ENCODE measurements at places on chromosomes 7 and 10.

GRCh38 chr10:129459762-129460539 is 7.1 kb upstream of the MGMT start:
- DNase-seq: no peak

- DNase-seq: no peak
Observed at GRCh38 chr10:72832701-72833100, 60.8 kb upstream of the OIT3 start.

- no peak for DNase-seq
Observed at GRCh38 chr7:102119925-102120324, 166.7 kb upstream of the SH2B2 start.

GRCh38 chr10:69468751-69469089 is 17.5 kb downstream of the TSPAN15 start:
- no peak for DNase-seq

GRCh38 chr10:124239134-124239533 is 145.7 kb upstream of the CHST15 start:
- DNase-seq: no peak

GRCh38 chr10:77699080-77699645 is 61.6 kb upstream of the KCNMA1 start:
- DNase-seq: no peak

GRCh38 chr10:4361581-4361980 is 464.4 kb upstream of the AKR1E2 start:
- DNase-seq: no peak

- DNase-seq: no peak
Observed at GRCh38 chr10:84296091-84296981, 32.1 kb upstream of the CCSER2 start.

DNA sequence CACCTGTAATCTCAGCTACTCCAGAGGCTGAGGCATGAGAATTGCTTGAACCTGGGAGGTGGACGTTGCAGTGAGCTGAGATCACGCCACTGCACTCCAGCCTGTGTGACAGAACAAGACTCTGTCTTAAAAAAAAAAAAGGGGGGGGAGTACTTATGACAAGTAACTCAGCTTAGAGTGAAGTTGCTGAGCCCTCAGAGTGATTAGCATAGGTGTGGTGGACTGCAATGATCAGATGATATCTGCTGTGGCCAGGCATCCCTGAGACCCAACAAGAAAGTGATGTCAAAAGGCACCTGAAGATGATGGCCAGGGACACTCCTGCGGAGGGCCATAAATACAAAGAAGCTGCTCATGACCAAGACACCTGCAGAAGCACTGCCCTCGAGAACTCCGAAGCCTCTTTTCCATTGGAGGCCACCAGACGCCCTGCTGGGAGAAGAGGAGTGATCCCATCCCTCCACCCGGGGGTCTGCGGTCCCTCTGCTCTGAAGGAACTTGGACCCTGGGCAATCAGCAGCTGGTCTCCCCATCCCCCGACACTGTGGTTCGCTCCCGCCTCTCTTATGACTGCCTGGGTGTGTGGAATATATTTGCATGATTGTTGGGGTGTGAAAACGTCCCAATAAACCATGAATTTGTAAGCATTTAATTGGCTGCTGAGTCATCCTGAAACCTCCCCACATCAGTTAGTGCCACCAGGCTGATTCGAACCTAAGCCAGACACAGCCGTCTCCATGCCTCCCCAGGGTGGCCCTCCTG is 46.0 kb downstream of the RASGEF1A start:
- no peak for DNase-seq

DNA sequence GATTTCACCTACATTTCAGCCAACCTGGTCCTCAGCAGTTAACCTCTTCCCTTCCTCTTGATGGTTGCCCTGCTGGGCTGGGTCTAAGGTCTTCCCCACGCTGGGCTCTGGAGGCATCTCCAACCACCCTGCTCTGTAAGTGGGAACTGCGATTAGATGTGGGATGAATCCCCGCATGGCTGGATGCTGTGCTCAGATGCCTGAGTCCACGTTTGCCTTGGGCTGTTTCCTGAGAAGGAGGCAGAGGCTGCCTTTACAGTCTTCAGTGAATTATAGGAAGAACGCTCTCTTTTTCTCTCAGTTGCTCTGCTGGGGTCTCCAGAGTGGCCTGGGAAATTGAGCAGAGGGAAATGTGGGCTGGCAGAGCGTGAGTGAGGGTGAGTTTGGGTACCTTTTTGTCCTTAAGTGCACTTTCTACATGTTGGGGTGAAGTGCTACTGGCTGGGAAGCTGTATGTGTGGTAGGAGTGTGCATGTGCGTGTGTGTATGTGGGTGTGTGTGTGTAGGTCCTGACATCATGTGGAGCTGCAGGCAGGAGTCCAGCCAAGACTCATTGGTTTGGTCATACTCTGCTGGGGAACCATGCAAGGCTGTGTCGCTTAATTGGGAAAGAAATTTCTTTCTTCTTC is 1.5 kb downstream of the GIMAP8 start:
- no peak for DNase-seq

DNA sequence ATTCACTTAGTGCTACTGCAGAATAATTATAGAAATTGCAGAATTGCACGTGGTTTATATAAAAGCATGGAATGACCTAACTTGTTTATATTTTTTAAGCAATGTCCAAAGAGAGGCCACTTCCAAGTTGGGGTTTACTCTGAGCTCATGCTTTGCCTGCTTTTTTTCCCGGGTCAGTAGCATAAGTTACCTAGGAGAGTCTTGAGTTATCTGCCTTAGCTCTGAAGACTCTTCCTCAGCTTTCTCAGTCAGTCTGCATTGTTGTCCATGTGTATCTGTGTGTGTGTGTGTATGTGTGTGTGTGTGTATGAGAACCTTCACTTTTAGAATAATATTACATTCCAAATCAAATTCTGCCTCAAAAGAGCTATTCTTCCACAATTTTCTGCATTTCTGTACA is 239.5 kb upstream of the TCF7L2 start:
- no peak for DNase-seq

DNA sequence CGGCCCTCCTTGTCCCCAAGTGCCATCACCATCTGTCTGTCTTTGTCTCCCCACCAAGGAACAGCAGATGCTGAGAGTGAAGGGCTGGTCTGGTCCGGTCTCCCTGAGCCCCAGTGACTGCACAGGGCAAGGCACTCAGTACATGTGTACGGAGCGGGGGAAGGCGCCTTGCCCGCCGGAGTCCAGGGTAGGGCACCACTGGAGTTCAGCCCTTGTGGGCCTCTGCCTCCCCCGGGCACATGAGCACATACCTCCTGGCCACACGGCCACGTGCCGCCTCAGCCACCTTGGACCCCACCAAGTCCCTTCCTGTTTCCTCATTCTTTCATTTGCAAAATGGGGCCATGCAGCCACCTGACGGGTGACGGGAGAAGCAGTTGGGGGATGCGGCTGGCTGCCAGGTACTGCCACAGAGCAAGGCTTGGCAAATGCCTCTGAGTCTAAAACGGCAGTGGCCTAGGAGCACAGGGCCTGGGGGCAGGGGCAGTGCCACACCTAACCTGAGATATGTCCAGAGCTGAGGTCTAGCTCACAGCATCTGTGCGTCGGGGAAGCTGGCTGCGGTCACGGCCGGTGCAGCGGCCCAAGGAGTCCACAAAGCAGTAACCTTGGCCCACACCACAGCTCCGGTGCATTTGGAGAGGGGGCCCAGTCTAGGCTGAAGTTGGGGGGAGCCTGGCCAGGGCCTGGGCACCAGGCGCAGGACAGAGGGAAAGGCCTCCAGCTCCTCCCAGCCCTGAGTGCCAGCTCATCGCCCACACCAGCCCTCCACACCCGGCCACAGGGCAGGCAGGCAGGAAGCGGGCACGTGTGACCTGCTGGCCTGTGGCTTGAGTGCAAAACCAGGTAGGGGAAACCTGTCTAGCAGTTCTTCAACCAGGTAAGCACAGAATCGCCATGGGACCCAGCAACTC is 5.2 kb downstream of the ADAP1 start:
- DNase-seq: no peak

DNA sequence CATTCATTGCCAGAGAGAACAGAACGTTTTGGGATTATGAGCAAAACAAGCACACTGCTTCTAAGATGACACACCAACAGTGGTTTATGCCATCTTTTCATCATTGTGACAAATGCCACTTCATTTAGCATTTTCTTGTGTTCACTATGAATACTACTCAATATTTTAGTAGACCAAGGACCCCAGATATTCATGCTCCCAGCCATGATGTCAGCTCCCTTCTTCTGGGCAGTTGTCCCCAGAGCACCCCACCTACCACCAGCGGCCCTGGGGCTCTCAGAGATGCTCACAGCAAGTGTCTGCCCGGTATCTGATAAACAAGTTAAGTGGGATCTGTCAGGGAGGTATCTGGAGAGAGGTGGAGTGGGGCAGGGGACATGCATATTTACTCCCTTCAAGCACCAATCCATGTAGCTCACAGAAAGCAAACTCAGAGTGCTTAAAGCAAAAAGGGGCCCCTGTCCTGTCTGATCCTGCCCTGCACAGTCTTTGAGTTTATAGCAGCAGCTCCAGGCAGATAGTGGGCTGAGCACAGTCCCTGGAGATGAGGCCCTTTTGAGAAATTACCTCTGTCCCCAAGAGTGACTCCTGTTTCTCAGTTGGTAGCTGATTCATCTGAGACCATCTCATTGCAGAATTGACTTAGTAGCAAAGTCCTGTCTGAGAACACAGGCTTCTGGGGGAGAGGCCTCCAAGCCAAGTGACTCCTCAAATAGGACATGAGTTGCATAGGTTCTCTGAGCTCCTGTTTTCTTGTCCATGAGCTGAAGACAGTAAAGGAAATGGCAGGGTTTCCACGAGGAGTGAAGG is 281.8 kb upstream of the KLF6 start:
- no peak for DNase-seq

- no peak for DNase-seq
Observed at GRCh38 chr7:92888-93672, 99.3 kb upstream of the FAM20C start.

GRCh38 chr10:102133373-102134195 is 744 bp downstream of the PPRC1 start:
- DNase-seq: peak; percentile 53

- DNase-seq: peak; percentile 93
Observed at GRCh38 chr7:1176891-1177373, 16.9 kb upstream of the ZFAND2A start.

GRCh38 chr10:123165445-123166072 is 11.4 kb downstream of the BUB3 start:
- no peak for DNase-seq

GRCh38 chr7:85016286-85016685 is 170.6 kb downstream of the SEMA3D start:
- DNase-seq: no peak

- DNase-seq: no peak
Observed at GRCh38 chr10:86340991-86341260, 25.7 kb downstream of the GRID1 start.

DNA sequence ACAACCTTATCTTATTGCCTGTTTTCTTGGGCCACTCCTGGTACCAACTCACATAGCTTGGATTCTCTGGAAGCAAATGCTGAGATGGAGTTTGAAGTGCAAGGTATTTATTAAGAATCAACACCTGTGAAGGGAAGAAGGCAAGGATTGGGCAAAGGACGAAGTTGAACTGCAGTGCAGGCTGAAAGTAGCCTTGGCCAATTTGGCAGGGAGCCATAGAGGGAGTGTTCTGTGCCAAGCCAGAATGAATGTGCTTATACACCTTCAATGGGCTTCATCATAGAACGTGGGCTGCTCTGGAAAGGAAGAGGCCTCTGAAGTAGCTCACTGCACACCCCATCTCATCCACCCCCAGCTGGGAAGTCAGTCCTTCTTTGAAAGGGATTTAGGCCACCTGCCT is 79.8 kb upstream of the IFRD1 start:
- no peak for DNase-seq

DNA sequence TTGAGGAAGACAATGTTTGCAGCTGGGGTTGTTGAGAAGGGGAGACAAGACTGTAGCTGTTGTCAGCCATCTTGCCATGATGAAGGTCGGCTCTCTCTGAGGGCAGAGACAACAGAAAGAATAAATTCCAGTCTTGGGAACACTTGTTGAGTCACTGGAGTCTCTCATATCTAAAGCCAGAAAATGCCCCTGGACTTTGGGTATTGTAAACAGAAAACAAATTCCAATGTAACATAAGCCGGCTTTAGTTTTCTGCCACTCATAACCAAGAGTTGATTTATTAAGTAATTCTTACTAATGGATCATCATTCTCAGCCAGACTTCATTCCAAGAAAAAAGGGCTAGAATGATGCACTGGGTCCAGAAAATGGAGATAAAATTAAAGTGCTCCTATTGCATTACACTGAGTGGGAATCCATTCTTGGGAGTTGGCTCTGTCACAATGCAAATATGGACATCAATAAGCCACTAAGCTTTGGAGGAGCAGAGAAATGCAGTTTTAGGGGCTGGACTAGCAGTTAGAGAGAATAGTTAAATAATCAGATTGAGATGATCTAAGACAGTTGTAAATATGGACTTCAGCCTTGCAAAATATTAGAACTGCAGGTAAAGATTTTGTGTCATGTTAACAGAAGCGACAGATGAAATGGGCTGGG is 78.9 kb downstream of the ADAM12 start:
- no peak for DNase-seq

DNA sequence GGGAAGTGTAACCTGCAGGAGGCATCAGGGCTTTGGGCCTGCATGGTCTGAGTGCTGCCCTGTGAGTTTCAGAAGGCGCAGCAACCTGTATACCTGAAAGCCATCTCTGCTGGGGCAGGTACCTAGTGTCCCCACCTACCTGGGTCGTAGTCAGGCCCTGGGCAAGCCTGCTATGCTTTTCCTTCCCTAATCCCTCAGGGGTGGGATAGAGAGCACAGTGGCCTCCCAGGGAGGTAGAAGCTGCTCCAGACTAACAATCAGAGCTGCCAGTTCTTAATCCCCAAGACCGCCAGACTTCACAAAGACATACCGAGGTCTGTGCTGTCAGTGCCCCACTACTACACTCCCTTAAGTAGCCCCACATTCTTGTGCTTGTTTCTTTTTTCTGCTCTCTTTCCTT is 52.0 kb downstream of the PTEN start:
- no peak for DNase-seq

- no peak for DNase-seq
Observed at GRCh38 chr7:150787321-150788281, 12.6 kb downstream of the TMEM176B start.

- DNase-seq: no peak
Observed at GRCh38 chr10:12922117-12922900, 79.2 kb downstream of the CCDC3 start.

GRCh38 chr10:26486304-26486703 is 48.2 kb downstream of the APBB1IP start:
- no peak for DNase-seq

DNA sequence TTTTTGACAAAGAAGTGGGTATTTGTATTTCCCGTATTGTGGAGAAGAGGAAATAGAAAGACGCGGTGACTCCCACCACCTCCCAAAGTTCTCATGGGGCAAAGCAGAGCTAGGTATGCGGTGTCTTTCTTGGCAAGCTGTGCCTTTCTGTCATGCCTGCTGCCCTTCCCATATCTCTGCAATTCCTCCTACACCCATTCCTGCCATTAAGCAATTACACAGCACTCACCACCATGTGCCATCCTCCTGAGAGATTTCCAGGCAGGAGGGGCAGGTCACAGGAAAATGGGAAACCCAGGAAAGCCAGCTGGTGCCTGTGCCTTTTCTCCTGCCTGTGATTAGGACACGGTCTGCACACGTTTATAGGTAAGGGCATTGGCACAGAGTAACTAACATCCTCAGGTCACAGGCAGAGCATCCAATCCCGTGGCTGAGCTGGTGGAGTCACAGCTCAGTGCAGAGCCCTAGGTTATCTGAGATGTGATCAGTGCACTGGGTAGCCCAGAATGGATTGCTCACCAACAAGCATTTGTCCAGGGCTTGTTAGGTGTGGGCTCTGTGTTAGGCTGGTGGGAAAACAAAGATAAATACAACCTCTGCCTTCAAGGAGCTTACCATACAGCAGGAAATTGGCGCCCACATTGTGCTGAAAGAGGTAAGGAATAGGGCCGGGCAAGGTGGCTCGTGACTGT is 9.4 kb upstream of the CRTAC1 start:
- DNase-seq: no peak
